Small intestine (tissue), 16 donors: ENCODE measurements at places on chromosomes 11 and 22.

GRCh38 chr11:10080138-10080537 lies 213.9 kb downstream of the SBF2 start:
- DNase-seq: no peak

- DNase-seq: no peak
Measured at GRCh38 chr22:49566693-49567092, 261.0 kb downstream of the BRD1 start.

DNA sequence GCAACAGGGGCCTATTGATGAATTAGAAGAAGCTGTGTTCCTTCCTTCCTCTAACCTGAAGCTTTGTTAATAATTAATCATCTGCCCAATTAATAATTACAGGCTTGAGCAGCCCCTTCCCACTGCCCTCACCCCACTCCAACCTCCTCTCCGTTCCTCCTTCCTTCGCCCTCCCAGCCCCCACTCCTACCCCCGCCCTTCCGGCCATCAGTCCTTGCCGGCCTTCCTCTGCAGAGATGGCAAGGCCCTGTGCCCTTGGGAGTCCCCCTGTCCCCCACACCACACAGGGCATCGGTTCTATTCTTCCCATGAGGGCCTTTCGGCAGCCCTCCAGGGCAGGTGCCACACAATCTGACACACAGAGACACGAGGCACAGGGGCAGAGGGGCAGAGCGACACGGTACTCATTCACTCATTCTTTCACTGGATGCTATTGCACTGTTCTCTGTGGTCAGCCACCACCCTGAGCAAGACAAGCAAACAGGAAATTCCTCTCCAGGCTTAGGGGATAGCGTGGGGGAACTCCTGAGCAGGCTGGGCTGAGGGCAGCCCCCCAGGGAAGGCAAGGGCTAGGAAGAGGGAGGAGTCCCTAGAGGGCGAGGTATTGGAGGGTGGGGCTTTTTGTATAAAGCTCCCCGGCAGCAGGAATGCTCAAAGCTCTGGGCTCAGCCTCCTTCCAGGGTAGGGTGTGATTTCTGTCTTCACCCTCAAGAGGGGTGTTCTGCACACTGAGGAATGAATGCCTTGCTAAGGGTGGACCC lies 14.7 kb downstream of the MGAT3 start:
- DNase-seq: peak; percentile 84

- peak; percentile 61 for DNase-seq
Measured at GRCh38 chr22:30694640-30695350, at the start of gene OSBP2. Gene OSBP2, plus strand, starts transcription at chr22:30694874. Its CDS starts 36 bp downstream, at chr22:30694910.

DNA sequence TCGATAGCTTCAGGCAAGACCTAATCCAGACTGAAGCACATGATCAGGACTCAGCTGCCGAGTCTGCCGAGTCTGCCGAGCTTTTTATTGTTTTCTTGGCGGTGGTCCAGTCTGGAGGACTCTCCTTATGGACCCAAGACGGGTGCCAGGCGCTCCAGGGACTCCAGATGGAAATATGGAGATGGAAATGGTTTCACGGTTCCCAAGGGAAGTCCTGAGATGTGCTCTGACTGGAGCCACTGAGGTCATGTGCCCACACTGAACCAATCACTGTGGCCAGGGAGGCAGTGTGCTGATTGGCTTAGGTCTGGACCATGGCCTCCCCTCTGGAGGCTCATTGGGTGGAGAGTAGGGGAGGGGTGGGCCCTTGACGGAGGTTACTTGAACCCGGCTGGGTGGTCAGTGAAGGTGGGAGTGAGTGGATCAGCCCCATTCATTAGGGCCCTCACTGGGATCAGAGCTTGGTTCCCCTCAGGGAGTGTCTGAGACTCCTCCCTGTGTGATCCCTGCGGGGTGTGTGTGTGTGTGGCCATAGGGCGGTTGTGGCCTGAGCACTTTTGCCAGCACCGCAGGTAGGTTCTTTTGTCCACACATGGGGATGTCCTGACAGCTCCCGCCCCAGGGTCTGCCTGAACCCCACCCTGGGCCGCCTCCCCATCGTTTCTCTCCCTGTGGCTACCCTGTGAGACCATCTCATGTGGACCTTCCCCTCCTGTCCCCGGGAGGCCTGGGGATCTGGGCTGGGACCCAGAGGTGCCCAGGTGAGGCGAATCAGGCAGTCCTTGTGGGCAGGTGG lies 14.0 kb downstream of the RPS6KA4 start:
- peak; percentile 74 for DNase-seq

DNA sequence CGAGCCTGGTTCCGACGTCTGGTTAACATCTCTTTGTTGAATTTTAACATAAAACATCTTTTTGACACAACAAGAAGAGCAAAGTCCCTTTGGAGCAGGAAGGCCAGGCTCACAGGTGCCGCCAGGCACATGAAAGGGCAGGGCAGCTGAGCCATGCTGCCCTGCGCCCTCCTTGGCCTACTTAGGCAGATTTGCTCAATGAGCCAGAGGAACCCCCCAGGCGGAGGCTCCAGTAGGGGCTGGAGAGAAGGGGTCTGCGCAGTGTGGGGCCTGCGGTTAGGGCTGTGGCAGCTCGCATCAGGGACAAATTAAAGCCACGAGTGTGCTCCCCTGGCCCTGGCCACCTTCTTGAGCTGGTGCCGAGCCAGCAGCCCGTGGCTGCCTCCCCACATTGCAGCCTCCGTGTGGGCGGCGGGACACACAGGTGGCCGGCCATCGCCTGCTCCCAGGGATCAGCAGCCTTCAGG lies 9.9 kb upstream of the SLC22A12 start:
- DNase-seq: no peak

- no peak for DNase-seq
Measured at GRCh38 chr11:68965901-68966853, 14.6 kb downstream of the MRGPRD start.

GRCh38 chr11:19953909-19954308 lies 206.4 kb downstream of the DBX1 start:
- peak; percentile 24 for DNase-seq
